ENCODE measurements at places on chromosomes 2 and 18.

DNA sequence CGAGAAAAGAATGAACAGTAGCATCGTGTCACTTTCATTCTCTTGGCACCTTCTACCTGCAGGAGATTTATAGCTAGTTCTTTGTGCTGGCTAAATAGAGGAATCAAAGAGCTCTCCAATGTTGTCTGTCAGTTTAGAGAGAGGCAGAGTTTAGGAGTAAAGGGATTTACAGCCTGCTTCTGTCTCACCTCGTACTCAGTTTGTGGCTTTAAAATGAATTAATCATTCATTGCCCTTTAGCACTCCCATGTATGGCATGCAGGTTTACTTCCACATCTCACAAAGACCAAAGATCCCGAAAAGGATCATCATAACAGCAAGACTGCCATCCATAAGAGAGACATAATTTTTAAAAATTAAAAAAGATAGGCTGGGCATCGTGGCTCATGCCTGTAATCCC lies 42.4 kb upstream of the ATL2 start:
- DNase-seq = no peak

DNA sequence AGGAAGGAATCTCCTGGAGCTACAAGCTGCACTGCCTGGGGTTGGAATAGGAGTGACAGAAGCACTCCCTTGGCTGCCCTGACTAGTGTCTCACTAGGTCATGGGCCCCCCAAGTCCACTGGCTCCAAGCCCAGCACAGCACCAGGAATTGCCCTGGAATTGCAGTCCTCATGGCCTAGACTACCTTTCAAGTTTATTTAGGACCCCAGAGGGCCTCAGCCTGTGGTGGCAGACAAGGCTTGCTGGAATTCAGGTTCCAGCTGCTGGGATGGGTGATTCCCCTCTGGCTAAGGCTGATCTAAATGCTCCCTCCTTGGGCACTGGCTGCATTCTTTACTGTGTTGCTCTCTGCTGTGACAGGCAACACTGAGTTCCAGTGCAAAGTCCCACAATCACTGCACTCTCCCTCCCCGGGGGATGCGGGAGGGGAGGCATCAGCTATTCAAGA lies 14.0 kb downstream of the STRADB start:
- DNase-seq = peak; percentile 16

- DNase-seq = peak; percentile 78
Observed at GRCh38 chr18:12271376-12272235, 17.4 kb downstream of the CIDEA start.

GRCh38 chr2:195270466-195271039 lies 386.5 kb upstream of the SLC39A10 start:
- DNase-seq = no peak

- no peak for DNase-seq
Observed at GRCh38 chr2:240728827-240729226, 37.2 kb downstream of the AQP12A start.

- peak; percentile 51 for DNase-seq
Observed at GRCh38 chr18:14970027-14970426, 222.1 kb downstream of the ANKRD30B start.

GRCh38 chr2:168396131-168396530 lies 59.9 kb upstream of the CERS6 start:
- DNase-seq = peak; percentile 4

DNA sequence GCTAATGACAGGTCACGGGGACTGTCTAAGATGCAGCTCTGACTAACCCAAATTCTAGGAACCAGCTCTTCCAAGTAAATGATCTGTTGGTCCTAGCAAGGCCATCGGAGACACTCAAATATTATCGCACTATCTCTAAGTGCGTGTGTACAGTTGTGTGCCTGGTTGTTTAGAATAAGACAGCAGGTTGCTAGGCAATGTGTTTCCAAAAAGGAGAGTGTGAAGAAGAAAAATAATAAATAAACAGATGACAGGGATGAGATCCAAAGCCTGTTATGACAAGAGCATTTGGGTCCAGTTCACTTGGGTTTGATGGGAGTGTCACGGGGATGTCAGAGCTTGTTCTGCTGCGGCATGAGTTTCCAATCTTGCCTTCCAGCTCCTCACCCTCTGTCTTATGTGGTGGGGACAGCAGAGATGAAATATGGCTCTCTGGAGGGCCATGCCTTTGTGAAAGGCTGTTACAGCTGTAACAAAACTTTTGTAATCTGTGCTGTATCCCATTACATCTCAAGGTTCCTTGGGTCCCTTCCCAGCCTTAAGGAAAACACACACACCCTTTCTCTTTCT lies 127.5 kb upstream of the TNP1 start:
- peak; percentile 33 for DNase-seq

DNA sequence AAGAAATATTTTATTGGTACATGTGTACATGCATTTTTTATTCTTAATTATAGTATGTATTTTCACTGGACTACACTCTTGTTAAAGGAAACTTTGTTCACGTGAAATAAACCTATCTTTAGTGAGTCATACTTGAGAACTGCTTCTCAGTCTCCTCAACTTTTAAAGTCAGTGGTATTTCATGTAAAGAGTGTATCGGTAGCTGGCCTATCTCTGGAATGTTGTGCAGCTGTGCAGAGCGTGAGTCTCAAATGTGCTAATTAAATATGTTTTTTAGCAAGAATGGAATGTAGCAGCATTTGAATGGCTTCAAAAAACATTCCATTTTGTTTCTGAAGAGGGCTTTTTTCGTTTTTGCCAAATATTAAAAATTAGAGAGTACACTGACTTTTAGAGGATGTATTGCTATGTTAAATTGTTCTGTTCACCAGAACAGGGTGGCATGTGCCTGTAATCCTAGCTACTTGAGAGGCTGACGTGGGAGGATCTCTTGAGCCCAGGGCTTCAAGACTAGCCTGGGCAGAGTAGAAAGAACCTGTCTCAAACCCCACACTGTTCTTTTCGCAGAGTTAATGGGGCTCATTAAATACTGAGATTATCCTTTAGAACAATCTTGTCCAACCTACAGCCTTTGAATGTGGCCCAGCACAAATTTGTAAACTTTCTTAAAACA lies 14.3 kb downstream of the SPTBN1 start:
- peak; percentile 83 for DNase-seq

DNA sequence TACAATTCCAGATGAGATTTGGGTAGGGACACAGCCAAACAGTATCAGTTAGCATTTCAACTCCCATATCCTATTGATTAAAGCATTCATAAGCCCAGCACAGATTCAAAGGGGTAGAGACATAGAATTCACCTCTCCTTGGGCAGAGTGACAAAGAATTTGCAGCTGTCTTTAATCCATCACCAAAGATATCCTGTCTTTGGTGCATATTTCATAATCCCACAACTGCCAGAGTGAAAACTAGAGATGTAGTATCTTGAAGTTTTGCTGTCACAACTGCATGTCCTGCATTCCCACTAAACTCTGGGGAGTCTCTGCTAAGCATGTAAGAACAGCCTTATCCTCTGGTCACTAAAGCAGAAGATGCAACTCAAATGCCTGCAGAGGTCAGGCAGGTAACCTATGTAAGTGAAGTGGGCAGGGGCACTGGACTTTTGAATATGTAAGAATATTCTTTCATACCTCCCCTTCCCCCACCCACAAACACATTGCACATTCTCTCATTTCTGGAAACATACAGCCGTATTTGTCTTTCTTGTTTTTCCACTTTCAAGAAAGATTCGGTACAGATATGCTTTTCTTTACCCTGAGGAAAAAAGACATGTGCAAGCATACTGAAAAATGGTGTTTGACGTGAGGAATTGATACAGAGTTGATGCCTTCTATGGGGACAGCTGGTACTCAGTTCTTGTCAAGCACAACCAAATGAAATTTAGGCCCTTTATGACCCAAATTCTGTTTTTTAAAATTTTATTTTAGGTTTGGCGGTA lies 283.1 kb downstream of the SP3 start:
- DNase-seq = no peak

GRCh38 chr2:72999729-73000725 lies 71.5 kb downstream of the SFXN5 start:
- peak; percentile 33 for DNase-seq

- DNase-seq = no peak
Observed at GRCh38 chr18:76449111-76449453, 46.0 kb downstream of the ZNF516 start.

GRCh38 chr2:29519338-29519925 lies 402.0 kb downstream of the ALK start:
- DNase-seq = peak; percentile 93

DNA sequence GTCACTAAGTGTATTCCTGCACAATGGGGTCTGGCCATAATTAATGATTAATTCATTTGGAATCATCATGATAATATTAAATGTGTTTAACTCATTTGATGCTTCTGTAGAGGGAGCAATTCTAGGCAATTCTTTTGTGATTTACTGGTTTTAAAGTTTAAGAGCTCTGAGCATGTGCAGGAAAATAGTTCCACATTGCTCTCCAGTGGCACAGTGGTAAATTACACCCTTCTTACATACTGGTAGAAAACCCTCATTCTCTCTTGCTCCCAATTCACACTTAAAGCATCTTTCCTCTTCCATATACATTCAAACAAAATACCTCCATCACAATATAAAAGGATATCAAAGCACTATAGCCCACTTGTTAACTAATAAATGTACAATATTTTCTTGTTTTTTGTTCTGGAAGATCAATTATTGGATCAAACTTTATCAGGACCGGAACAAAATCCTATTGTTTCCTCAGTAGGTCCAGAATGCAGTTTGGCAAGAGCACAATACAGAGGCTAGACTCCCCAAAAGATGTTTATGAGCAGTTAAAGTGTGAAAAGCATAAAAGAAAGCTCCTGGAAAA lies 844.3 kb downstream of the MBD2 start:
- peak; percentile 11 for DNase-seq

DNA sequence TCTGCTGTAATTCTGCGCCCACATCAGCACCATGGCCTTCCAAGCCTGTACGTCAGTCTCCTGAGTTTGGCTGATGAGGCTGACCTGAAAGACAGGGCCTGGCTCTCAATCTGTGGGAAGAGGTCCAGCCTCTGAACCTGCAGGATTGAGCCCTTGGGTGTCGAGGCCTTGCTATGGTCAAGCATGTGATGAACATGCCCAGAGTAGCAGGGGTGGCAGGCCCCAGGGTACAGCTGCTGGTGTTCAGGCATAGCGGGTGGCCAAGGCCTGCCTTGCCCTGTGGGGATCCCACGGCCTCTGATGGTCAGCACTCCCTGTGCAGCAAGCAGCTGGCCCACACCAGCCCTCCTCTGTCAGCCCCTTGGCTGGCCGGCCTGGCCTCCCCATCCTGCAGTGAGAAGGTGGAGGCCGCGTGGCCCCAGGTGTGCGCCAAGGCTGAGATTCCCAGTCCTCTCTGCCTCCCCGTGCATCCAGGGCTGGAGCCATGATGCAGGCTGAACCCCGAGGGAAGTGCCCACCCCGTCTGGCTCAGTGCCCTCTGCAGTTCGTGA lies 298.4 kb downstream of the NDUFA10 start:
- no peak for DNase-seq

GRCh38 chr2:136000502-136000901 lies 15.1 kb upstream of the DARS1 start:
- no peak for DNase-seq

GRCh38 chr2:172777431-172777830 lies 41.8 kb downstream of the RAPGEF4 start:
- DNase-seq = peak; percentile 32

GRCh38 chr2:138626148-138626547 lies 124.6 kb downstream of the SPOPL start:
- no peak for DNase-seq

GRCh38 chr18:80004600-80005342 lies 16.4 kb upstream of the TXNL4A start:
- DNase-seq = no peak

- no peak for DNase-seq
Observed at GRCh38 chr2:154849482-154849881, 151.0 kb downstream of the KCNJ3 start.

DNA sequence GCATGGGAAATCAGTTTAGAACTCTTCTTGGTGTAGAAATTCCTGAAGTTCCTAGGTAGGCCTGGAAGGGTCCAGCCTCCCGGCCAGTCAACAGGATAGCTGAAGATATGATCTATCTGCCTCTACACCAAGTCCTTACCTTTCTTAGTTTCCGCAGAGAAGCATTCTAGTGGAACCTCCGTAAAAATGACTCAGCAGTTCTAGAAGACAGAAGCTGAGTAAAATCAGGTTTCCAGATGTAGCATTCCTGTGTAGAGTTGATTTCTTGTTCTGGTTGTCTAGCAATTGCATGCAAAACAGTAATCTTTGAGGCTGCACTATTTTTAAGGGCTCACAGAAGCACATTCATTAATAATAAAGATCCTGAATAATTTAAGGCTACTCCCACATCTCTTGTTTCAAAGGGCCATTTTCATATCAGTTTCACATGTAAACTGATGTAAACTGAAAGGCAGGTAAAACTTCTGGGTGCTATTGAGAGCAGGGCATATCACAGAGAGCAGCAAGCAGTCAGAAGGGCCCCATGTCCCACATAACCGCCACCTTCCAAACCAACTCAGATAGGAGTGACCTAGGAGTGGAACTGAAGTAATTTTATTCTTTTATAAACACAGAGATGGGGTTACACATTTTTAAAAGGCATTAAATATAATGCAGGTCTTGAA lies 3.2 kb upstream of the DYTN start:
- DNase-seq = no peak

GRCh38 chr2:151973013-151973900 lies 125.6 kb downstream of the CACNB4 start:
- no peak for DNase-seq

- DNase-seq = no peak
Observed at GRCh38 chr2:9657083-9657482, 26.3 kb upstream of the YWHAQ start.
